ENCODE measurements at places on chromosomes 5 and 9.

GRCh38 chr5:50814556-50814955 is 148.1 kb downstream of the PARP8 start:
- DNase-seq: no peak

DNA sequence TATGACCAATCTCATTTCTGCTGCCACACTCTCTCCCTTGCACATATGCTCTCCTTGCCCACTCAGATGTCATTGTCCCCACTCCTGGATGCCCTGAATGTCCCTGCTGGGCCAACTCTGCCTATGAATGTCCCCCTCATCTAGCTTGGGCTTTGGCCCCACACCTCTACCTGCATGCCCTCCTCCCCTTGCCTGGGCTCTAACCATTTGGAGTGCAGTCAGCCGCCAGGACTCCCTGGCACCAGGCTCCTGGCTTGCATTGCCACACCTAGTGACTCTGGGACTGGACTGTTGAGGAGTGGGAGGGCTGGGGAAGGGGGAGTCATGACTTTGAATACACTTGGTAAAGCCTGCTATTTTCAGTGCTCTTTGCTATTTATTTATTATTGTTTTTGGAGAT is 41.6 kb upstream of the POMT1 start:
- DNase-seq: no peak

DNA sequence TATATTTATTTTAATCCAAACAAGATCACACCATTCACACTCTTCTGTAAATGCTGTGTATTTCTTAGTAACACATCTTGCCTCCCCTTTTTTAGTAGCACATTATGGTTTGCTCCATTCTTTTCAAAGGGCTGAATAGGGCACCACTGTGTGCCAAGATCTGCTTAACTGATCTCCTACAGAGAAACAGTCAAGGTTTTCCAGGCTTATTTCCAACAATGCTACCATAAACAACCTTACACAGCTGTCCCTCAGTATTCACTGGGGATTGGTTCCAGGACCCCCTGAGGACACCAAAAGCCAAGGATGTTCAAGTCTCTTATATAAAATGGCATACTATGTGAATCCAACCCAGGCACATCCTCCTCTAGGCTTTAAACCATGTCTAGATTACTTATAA is 16.5 kb downstream of the GOLM1 start:
- no peak for DNase-seq

- no peak for DNase-seq
Observed at GRCh38 chr5:135131801-135132680, 98.0 kb upstream of the PITX1 start.

DNA sequence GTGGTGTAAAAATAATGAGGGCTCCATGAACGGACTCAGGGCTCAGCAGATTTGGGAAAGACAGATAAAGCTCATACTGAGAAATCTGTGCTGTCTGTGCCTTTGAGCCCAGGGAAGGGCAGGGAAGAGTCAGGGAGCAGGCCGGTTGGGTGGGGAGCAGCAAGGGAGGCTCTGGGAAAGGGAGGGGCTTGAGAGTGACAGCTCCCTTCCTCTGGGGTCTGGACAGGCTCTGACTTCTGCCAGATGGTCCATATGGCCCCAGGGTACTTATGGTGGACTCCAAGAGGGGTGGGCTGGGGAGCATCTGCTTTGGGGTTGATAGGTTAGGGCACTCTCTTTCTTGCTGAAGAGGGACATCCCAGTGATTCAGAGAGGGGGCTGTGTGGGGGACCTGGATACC is 2.1 kb downstream of the NPR2 start:
- no peak for DNase-seq

DNA sequence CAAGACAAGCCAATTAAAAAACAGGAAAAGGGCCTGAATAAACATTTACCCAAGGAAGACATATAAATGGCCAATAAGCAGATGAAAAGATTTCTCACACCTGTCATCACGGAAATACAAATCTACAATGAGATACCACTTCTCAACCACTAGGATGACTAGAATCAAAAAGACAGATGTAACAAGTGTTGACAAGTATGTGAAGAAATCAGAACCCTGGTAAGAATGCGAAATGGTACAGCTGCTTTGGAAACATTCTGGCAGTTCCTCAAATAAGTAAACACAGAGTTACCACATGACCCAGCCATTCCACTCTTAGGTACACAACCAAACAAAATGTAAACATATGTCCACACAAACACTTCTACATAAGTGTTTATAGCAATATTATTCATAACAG is 32.5 kb downstream of the LEAP2 start:
- DNase-seq: peak; percentile 7

GRCh38 chr9:87944682-87945081 is 26.9 kb downstream of the SPATA31C1 start:
- no peak for DNase-seq

- no peak for DNase-seq
Observed at GRCh38 chr5:103472265-103472664, 90.3 kb downstream of the NUDT12 start.

GRCh38 chr5:42022383-42022972 is 97.4 kb downstream of the FBXO4 start:
- DNase-seq: no peak

DNA sequence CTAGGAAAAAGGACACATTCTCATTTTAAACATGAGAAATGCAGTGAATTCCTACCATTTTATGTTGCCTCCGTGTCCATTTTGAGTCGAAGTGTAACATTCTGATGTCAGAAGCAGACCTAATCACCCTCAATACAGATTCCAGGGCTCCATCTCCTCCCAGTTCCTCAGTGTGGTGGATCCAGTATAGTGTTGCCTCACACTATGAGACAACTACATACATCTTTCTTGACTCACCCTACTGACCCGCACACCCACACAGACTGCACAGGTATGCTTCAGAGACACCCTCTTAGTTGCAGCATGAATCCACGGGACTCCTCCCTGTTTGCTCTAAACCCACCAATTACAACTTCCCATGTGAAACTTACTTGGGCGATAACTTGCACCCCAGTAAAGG is 564.9 kb downstream of the SEMA5A start:
- no peak for DNase-seq

DNA sequence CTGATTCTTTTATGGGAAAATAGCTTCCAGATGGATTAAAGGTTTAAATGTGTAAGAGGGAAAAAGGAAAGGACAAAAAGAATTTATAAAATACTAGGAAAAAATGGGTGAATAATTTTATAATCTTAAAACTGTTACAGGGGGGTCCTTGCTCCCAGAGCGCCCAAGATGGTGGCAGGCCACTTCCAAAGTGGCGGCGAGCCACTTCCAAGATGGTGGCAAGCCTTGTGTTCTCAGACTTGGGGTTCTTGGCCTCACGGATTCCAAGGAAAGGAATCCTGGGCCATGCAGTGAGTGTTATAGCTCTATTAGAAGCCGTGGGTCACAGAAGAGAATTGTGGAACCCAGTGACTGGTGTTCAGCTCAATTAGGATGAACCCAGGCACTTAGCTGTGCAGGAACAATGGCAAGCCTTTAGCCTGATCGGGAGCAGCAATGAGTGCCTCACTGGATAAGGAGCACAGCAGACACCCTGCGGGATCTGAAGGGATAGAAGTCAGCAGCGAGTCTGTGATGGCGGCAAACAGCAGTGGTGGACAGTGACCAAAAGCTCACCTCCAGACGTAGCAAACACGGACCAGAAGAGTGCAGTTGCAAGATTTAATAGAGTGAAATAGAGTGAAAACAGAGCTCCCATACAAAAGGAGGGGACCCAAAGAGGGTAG is 83.2 kb upstream of the SNCAIP start:
- no peak for DNase-seq

DNA sequence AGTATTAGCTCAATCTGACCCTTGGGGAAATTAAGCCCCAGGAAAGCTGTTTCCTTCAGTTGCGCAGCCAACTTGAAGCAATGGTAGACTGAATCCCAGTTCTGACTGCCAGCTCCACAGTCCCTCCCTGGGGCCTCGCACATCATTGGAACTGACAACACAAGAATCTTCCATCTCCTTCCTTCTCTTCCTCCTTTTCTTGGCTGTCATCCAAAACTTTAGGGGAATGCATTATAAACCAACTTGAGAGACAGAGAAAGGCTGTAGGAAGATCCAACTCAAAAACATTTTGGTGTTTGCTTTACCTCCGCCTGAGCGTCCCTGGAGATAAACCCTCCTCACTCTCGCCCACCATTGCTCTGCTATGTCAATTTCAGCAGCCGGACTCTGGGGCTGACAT is 16.6 kb downstream of the KCNIP1 start:
- no peak for DNase-seq

GRCh38 chr5:131171276-131171810 is 599 bp downstream of the LYRM7 start:
- peak; percentile 50 for DNase-seq

DNA sequence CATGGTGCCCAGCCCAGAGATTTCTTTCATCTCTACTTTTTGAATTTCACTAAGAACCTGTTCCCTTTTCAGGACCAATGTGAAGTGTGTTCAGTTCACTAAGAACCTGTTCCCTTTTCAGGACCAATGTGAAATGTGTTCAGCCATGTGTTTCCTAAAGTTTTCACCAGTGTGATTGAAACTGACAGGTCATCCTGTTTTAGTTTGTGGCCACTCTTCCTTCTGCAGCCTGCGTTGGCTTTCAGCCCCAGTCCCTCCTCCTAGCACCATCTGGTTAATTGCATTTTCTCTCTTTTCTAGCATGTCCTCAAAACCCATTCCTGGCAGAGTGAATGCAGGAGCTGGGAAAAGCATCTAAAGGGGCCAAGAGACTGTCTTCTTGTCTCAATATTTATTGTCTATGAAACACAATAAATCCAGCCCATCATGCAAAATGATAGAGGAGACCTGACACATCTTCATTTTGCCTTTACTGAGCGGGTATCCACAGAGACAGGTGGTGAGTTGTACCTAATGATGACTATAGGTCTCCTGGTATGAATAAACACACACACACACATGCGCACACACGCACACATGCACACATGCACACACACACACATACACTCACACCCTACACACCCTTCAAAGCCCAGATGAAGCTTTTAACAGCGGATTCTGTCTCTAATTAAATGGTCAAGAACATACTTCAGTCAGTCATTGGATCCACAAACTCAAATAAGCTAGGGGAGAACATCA is 6.1 kb upstream of the PANK3 start:
- DNase-seq: no peak

DNA sequence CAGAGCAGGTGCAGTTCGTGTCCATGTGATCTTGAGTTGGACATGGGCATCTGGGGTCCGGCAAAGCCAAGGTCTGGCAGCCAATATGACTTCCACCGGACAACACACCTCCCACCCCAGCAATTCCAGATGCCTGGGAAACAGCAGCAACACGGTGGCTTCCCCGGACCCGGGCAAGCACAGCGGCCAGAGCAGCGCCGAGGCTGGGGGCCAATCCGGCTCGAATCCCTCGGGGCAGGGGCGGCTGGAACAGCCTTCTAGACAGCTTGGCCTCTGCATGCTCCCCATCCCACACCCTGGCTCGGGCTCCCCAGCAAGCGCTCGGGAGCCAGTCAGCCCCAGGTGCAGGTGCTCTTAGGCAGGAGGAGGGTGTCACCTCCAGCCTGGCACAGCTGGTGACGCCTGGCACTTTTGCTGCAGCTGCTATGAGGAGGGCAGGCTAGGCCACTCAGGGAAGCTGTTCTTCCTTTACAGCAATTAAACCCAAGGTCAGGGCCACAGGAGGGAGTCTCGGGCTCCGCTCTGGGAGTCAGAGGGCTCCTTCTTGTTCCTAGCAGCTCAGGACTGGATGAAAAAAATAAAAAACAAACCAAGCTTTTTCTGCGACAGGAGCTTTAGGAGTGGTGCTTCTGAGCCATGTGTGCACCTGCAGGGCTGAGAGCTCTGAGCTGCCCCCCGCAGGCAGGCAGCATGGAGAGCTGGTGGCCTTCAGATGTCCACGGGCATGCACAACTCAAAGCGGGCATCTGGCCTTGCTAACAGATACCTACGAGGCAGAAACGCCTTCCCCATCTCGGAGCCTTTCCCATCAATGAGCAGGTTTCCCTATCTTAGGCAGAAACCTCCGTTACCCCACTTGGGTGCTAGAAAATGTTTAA is 28.2 kb downstream of the DBH start:
- DNase-seq: no peak

GRCh38 chr9:11107196-11107595 is 494.4 kb upstream of the PTPRD start:
- DNase-seq: no peak

DNA sequence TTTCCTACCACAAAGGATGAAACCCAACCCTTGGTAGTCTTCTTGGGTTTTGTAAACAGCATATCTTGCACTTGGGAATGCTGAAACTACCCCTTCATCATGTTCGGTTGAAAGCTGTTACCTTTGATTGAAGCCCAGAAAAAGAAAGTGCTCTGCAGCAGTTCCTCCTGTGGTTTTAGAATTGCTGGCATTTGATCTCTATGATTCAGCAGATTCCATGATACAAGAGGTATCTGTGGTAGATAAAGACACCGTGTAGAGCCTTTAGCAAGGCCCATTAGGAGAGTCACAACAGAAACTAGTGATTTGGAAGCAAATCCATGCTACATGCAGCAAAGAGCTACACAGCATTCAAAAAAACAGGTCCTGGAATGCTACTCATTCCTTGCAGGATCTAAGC is 557.0 kb downstream of the TLE1 start:
- DNase-seq: no peak

DNA sequence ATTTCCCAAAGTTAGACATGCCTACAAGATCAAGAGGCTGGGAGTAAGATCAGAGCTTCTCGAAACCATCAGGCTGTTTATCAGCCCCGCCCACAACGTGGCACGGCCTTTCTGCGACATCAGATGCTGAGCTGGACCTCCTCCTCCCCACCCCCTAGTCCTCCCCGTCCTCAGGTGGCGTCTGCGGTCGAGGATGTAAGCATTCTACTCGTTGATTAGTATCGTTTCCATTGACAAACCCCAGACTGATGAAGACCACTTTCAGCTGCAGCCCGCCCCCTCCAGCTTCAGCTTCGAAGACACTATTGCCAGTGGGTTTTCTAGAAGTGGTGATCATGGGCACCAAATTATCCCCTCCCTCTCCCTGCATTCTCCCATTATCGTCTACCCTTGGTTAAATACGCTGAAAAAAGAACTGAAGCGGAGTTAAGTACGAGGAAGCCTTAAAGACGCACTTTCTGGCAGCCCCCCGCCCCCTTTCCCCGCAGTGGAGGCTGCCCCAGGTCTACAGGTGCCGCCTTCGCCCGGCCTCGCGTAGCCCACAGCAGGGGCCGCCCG is 1.1 kb downstream of the PPIC start:
- DNase-seq: peak; percentile 27

DNA sequence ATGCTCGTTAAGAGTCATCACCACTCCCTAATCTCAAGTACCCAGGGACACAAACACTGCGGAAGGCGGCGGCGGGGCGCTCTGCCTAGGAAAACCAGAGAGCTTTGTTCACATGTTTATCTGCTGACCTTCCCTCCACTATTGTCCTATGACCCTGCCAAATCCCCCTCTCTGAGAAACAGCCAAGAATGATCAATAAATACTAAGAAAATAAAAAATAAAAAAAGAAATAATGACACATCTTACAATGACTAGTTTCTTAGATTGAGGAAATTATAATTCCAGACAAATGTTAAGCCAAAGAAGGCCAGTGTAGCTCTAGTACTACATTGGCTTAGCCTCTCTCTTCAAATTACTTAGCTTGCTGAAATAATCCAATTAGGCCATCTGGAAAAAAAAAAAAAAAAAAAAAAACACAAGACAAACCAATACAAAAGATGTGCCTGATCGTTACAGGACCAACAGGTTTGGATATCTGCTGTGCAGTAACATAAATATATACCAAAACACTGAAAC is 58.0 kb downstream of the ANXA2R start:
- DNase-seq: no peak

- DNase-seq: no peak
Observed at GRCh38 chr9:73890685-73891277, 606.4 kb upstream of the RORB start.

Data from T47D (cell line).